ENCODE measurements at places on chromosomes 2 and 18.
A peak's percentile ranks its signal among the peaks of the same experiment; 100 is the strongest.

DNA sequence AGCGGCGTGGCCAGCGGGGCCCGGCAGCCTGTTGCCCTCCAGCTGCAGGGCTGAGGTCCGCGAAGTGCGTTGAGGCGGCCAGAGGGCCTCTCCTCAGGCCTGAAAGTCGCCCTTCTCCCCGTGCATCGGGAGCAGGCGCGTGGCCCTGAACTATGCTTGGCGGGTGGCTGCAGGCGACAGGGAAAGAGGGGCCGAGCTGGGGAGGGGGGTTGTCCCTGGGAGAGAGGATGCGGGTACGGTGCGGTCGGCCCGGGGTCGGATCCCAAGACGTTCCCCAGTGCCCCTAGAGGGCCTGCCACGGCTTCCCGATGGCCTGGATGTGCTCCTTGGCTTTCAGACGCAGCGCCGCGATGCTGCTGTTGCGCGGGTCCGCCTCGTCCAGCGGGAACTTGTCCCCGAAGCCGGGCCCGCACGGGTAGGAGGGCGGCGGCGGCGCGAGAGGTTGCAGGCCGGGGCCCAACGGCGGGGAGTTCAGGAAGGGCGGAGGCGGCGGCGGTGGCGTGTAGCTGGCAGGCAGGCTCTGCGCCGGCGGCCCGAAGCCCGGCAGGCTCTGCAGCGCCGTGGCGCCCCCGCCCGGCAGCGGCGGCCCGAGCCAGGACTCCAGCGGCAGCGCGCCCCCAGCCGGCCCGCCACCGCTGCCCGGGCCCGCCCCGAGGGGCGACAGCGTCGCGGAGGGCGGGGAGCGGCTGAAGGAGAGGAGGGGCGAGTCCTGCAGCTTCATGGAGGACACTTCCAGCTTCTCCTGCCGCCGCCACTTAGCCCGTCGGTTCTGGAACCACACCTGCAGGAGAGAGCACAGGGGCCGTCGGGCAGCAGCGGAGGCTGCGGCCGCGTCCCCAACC is 4.3 kb downstream of the RAX start:
- DNase-seq: peak; percentile 72

DNA sequence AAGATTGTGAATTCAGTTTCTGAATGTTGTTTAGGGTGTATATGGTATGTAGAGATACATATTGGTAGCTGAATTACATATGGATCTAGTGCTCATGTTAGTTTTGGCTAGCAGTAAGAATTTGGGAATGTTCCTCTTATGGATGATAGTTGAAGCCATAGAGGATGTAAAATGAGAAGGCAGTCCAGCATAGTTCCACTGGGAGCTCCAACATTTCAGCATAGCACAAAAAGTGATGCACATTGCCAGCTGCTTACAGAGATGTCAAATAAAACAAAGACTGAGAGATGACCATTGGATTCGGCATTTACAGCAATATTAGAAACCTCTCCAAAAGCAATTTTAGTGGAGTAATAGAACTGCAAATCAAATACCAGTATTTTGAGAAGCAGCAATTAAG is 77.4 kb downstream of the EML4 start:
- no peak for DNase-seq

GRCh38 chr18:49845629-49846360 is 32.5 kb upstream of the ACAA2 start:
- DNase-seq: no peak

- no peak for DNase-seq
Measured at GRCh38 chr2:159111346-159111927, 143.0 kb downstream of the TANC1 start.

DNA sequence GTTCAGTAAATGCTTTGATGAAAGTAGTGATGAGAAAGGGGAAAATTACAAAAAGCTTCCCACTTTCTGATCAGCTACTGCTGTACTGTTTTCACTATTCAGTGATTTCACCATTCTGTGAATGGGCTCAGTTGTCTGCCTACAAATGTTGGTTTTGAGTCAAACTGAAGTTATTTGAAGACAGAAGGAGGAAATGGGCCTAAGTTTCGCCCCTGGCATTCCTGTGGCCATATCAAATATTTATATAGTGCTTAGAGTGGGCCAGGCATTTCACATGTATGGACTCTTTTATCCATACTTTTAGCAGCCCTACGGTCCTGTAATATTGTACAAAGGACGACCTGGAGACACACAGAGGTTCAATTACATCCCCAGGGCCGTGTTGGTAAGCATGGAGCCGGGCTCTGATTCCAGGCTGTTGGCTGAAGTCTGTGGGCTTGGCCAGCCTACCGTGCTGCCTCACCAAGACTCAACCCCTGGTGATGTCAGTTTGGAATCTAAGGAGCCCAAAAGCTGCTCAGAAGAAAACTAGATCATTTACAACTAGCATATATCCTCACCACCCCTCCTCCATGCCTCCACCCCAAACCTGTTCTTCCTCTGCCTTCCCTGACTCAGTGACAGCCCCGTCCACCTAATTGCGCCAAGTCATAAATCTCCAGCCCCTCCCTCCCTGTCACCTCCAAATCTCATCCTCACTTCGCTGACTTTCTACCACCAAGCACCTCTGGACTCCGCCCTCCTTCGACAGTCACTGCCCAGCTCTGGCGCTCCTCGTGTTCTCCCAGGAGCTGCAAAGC is 10.1 kb upstream of the GRHL1 start:
- DNase-seq: no peak

- peak; percentile 64 for DNase-seq
Measured at GRCh38 chr2:112916145-112916571, 5.2 kb downstream of the IL37 start.

GRCh38 chr2:198254536-198255090 is 450.2 kb downstream of the PLCL1 start:
- DNase-seq: no peak

DNA sequence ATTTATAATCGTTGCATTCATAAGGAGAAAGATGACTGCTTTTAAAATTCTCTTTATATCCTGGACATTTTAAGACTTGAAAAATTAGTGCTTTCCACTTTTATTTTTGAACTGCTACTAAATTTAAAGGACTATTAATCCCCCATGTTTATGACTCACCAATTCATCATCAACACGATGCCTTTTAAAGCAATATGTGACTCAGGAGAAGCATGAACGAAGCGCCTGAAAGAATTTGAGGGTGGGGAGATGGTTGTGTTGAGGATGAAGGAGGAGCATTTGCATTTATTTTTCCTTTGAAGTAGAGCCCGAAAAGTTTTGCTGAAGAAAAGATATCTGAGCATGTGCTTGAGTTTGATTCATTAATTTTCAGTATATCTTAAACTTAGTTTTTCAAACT is 192.2 kb upstream of the LRRTM1 start:
- no peak for DNase-seq

DNA sequence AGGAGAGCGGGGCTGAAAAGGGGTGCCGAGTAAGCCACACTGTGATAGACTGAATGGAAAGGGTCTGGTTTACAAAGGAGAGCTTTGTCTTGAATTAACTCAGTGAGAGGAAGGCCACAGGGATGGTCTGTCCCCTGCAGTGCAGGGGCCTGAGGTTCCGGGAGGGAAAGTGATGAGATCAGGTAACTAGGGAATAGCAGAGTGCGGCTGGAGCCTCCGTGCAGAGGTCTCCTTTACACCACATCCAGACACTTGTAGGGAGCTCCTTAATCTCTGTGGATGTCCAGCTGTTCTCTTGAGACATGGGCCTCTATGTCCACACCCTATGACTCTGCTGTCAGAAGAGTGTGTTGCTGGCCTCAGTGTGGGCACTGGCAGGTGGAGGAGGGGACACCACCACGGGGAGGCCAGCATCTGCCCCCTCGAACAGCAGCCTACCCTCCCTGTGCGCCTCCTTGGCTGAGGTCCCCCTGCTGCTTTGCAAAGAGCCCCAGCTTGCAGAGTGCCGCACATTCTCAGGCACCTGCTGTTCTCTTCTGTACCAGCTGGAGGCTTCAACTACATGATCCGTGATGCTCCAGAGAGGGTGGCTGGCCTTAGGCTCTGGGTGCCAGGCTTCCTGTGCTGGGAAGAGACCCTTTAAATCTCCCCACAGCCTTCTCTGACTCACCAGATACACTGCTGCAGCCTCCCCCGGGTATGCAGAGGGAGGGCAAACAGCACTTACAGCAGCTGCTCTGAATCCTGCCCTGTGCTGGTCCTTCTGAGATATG is 25.9 kb downstream of the ENOSF1 start:
- DNase-seq: no peak

DNA sequence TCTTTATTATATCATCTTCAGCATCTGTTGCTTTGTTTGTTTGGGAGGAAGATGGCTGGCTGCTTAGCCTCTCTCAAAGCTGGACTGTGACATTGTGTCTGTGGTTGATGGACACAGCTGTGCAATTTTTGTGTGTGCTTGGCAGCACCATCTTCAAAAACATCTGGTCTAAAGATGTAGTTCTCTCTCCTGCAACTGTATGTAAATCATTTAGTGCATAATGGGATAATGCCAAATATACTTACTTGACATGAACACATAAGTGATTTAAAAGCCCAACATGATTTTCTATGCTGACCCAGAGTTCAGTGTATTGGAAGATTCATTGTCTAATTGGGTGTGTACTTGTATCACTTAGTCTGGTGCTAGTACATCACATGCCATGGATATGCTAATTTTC is 112.2 kb downstream of the MAP4K4 start:
- no peak for DNase-seq

DNA sequence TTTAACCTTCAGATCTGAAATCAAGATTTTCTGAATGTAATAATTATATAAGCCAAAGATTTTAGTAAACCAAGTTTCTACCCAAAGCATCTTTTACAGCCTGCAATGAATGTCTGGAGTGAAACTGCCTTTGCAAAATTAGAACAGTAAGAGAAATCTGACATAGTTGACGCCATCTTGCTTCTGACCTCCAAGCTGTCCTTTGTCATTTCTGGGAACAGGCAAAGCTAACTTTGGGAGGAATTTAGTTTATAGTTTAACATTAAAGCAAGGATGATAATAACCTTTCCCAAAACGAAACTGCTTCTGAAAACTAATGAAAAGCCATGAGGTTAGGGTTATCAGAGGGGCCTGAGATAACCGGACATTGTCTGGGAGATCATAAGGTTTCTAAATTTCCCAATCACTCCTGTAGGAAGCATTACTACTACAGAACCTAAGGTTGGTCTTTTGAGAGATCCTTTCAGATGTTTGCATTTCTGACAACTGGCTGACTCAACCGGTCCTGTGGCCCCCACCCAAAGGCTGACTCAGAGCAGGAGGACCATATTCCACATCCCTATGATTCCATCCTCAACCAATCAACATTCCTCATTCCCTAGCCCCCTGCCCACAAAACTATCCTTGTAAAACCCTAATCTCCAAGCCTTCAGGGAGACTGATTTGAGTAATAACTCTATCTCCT is 124.5 kb downstream of the TMEM131 start:
- no peak for DNase-seq

GRCh38 chr2:69685321-69686048 is 41.9 kb upstream of the AAK1 start:
- DNase-seq: peak; percentile 70

- no peak for DNase-seq
Measured at GRCh38 chr18:46061387-46061786, 10.7 kb downstream of the PSTPIP2 start.

DNA sequence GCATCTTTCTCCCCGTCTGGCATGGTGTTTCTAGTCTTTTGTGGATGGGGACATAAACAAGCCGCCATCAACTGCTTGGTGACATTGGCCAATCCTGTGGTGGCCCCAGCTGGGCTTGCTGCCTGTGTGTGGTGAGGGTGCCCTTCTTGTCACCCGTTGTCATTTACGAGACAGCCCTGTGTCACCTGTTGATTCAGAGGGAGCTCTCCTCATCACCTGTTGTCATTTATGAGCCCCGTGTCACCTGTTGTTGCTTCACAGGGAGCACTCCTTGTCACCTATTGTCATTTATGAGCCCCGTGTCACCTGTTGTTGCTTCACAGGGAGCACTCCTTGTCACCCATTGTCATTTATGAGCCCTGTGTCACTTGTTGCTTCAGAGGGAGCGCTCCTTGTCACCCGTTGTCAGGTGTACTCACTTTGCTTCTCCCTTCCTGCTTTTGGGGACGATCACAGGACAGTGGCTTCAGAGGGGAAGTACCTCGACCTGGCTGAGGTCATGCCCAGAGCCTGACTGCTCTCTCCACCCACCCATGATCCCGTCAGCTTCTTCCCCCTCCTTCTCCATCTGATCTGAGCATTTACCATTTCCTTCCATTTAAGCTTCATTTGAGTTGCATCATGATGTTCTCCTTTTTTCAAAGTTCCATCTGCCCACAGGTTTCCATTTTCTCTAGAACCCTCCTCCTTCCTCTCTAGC is 29.1 kb downstream of the HPCAL1 start:
- DNase-seq: peak; percentile 86
